ENCODE measurements at places on chromosomes 6 and 20.

- peak; percentile 43 for DNase-seq
These were observed 278.6 kb downstream of the TBC1D32 start for GRCh38 chr6:121055572-121056163.

GRCh38 chr20:3167738-3168078, 5.6 kb downstream of the LZTS3 start:
- DNase-seq, result no peak

GRCh38 chr6:155493026-155493693, 37.5 kb upstream of the NOX3 start:
- DNase-seq, result no peak

GRCh38 chr6:33112148-33112547, 36.4 kb downstream of the HLA-DPB1 start:
- DNase-seq, result no peak

GRCh38 chr6:47343600-47343999, 33.9 kb upstream of the TNFRSF21 start:
- no peak for DNase-seq

- DNase-seq, result no peak
These were observed 17.8 kb upstream of the RSPO3 start for GRCh38 chr6:127100510-127101140.

DNA sequence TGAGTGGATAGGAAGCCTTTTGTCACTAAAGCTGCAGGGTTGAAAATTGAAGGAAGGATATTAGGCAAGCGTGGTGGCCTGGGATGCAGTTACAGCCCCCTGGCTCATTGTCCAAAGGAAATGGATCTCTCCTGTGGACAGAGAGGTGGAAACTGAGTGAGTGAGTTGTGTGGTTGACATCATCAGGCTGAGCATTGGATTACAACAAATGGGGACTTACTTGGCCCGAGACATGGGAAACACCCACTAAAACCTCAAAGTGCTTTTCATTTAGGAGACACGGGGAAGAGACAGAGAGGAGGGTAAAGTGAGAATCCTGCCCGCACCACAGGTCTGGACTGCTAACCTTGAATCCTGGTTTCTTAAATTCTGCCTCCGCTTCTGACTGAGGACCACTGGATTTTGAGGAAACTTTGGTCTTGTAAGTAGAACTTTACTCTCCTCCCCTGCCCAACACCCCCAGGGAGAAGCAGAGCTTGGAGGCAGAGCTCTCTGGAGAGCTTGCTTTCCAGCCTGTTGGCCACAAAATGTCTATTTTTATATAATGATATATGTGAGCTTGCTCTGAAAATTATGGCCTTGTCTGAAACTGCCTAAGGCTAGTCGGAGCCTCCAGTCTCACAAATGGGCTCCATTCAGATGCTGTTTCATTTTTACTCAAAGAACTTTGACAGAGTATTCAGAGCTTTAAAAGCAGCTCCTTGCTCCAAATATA, at the start of gene PKIG:
TSS of gene PKIG (plus strand) at position 269 of the 715 bp plus-strand sequence. CDS start 31,978 bp downstream, outside the sequence.
- no peak for DNase-seq

- DNase-seq, result no peak
These were observed 180.4 kb downstream of the AIG1 start for GRCh38 chr6:143241111-143241510.

- no peak for DNase-seq
These were observed 108.5 kb downstream of the MAN1A1 start for GRCh38 chr6:119241111-119241465.

- DNase-seq, result no peak
These were observed 42.5 kb downstream of the LYRM2 start for GRCh38 chr6:89596056-89596455.

DNA sequence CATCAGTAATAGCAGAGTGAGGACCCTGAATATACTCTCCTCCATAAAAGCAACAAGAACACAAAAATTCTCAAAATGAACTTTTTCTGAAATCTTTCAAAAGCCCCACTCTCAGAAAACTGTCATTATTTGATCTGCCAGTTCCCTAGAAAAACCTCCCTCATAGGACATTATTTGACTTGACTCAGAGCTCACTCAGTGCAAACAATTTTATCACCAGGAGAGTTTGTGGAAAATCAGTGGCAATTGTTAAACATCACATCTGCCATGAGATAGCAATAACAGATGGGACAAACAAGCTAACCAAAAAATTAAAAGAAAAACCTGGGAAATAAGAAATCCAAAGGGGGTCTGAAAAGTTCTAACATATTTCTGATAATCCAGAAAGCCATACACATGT, 100.0 kb downstream of the ATG5 start:
- no peak for DNase-seq

- DNase-seq, result no peak
These were observed 655.0 kb upstream of the HS3ST5 start for GRCh38 chr6:114997813-114998292.

GRCh38 chr20:24720957-24721356, 228.1 kb upstream of the CST7 start:
- DNase-seq, result no peak

DNA sequence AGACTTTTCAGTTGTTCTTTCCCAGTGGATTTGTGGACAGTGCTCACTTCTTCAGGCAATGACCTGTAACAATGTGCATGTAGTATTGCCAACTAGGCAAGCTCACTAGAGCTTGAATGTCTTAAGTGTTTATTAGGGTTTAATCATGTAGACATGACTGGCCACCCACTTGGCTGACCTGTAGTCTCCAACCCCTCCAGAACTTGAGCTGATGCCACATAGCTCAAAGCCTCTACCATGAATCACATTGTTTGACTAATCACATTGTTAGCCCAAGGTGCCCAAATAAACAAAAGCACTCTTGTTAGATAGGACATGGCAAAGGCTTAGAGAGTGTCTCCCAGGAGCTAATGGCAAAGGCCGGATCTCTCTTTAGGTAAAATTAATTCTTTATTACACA, 272.7 kb downstream of the GRIK2 start:
- DNase-seq, result peak; percentile 51

GRCh38 chr20:45969712-45970634, 2.0 kb downstream of the ZNF335 start:
- DNase-seq, result no peak

DNA sequence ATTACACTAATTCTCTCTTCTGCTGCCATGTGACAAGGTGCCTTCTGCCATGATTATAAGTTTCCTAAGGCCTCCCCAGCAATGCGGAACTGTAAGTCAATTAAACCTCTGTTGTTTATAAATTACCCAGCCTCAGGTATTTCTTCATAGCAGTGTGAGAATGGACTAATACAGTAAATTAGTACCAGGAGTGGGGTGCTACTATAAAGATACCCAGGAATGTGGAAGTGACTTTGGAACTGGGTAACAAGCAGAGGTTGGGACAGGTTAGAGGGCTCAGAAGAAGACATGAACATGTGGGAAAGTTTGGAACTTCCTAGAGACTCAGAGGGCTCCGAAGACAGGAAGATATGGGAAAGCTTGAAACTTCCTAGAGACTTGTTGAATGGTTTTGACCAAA, 34.8 kb downstream of the MICA start:
- no peak for DNase-seq

Measured in HS-27A (cell line).